ENCODE measurements at places on chromosomes 7 and 10.
A peak's percentile ranks its signal among the peaks of the same experiment; 100 is the strongest.

GRCh38 chr10:89283936-89284475 is 17.8 kb upstream of the IFIT2 start:
- H3K36me3 ChIP-seq: no peaks in the 10 kb centered on the region
- H3K4me1 ChIP-seq: peaks cover 41% of the 10 kb centered on the region
- H3K4me3 ChIP-seq: peak overlapping the region; percentile 23
- H3K27ac ChIP-seq: peak overlapping the region; percentile 85

- H3K4me3 ChIP-seq: no peak overlapping the region
- no peak overlapping the region for H3K27ac ChIP-seq
- peaks cover 40% of the 10 kb centered on the region for H3K4me1 ChIP-seq
- H3K36me3 ChIP-seq: no peaks in the 10 kb centered on the region
Measured at GRCh38 chr7:36227223-36227622, 74.2 kb downstream of the EEPD1 start.

- DNase-seq: no peak
- no peak overlapping the region for H3K27ac ChIP-seq
- H3K27me3 ChIP-seq: peaks cover 17% of the 10 kb centered on the region
- H3K36me3 ChIP-seq: peaks cover 2% of the 10 kb centered on the region
Measured at GRCh38 chr10:124156524-124157260, 63.3 kb upstream of the CHST15 start.

GRCh38 chr10:24505759-24506158 is 217.9 kb downstream of the ARHGAP21 start:
- peaks cover 3% of the 10 kb centered on the region for H3K4me1 ChIP-seq
- no peak overlapping the region for H3K27ac ChIP-seq
- no peaks in the 10 kb centered on the region for H3K27me3 ChIP-seq
- H3K4me3 ChIP-seq: no peak overlapping the region
- DNase-seq: no peak

DNA sequence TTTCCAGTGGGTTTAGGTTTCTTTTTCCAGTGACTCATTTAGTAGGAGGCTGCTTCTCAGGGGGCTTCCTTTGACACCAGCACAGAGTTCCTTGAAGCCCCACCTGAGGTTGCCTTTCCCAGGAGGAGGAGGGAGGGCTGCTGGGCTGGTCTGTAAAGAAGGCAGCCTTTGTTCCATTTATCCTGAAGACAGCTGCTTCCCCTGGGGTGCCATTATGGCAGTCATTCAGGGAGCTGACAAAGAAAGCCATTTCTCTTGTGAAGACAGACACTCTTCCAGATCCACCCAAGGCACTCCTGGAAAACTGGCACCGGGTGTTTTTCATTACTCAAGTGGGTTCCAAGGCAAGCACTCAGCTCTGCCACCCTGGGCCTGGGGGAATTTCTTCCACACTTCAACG is 54.0 kb downstream of the MTURN start:
- H3K27ac ChIP-seq: no peak overlapping the region
- no peak for DNase-seq
- no peak overlapping the region for H3K4me3 ChIP-seq
- H3K36me3 ChIP-seq: no peaks in the 10 kb centered on the region
- no peaks in the 10 kb centered on the region for H3K4me1 ChIP-seq

DNA sequence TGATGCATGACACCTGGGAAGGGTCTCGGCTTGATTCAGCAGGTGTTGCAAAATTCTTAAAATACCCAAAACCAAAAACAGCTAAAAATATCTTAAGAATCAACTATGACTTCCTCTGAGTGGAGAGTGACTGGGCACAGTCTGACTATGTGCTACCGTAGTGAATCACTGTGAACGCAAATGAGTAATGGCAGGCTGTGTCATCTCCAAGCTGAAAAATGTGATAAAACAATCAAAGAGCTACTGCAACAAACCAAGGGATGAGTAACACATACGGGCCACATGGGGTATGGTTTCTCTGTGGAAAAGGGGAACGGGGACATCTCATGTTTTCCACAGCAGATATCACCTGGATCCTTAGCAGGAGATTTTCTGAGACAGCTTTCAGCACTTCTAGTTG is 127.5 kb downstream of the ABCA13 start:
- no peak overlapping the region for H3K4me3 ChIP-seq
- H3K4me1 ChIP-seq: peaks cover 14% of the 10 kb centered on the region
- H3K27me3 ChIP-seq: no peaks in the 10 kb centered on the region

GRCh38 chr10:67883710-67884312 is 645 bp upstream of the SIRT1 start:
- peaks cover 7% of the 10 kb centered on the region for H3K4me1 ChIP-seq
- no peak for DNase-seq
- no peaks in the 10 kb centered on the region for H3K27me3 ChIP-seq
- peak overlapping the region; percentile 79 for H3K4me3 ChIP-seq
- peak overlapping the region; percentile 95 for H3K27ac ChIP-seq
